SK-MEL-5 (cell line): ENCODE measurements at places on chromosomes 4 and X.
A peak's percentile ranks its signal among the peaks of the same experiment; 100 is the strongest.

- no peak for DNase-seq
These were observed 170.0 kb upstream of the GLRA2 start for GRCh38 chrX:14359316-14359715.

DNA sequence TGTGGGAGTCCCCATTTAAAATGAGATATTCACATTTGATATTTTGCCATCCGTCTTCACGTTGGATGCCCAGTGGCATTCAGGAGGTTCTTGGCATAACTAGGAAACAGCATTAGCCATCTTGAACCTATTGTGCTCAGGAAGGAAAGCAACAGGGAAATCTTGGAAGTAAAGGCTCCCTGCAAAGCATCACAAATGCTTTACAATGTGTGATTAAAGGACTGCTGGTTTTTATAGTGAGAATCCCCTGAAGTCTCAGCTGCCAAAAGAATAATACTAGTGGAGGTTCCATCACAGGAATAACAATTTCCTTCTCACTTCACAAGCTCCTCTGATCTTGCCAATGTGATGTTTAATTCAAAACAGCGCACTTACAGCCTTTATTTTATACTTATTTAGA, 49.7 kb upstream of the NPNT start:
- DNase-seq = no peak

DNA sequence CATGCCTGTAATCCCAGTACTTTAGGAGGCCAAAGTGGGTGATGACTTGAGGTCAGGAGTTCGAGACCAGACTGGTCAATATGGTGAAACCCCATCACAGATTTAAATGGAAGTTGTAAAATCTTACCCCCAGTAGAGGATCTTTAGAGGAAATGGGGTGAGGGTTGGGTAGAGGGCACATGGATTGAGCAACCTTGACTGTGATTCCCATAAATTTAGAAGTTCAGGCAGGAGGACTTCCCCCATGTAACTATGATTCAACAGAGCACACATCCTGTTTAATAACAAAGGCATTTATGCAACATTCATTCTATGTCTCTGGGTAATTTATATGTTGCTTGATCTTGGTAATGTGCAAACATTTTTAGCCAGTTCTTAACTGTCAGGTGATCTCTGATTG, 143.1 kb downstream of the RBM47 start:
- DNase-seq = no peak

- peak; percentile 89 for DNase-seq
These were observed at the start of gene ZNF330 for GRCh38 chr4:141220691-141221659. ZNF330 (plus strand) TSS chr4:141220895; CDS start chr4:141222372, 1,477 bp downstream.

DNA sequence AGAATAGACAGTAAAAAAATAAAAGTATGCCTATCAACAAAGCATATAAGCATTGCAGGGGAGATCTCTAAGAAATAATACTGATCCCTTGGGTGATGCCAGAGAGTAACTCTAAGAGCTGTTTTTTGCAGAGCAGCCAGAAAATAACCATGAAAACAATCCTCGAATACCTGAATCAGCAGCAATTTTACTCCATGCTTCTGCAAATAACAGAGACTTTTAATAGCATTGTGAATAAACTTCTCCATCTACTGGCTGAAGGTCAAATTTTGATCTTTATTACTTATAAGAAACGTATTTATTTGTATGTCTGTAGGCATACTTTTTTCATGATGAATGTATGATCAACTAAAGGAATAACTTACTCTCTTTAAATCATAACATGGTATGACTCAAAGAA, 334.5 kb downstream of the GALNTL6 start:
- peak; percentile 49 for DNase-seq
